Activated T-cell treated with anti-CD3 and anti-CD28 coated beads, Interleukin-2, amount 50 U/mL, for 72 hours (primary cell): ENCODE measurements at places on chromosomes 2 and 18. TPM values are rescaled to one million over a fixed set of nuclear protein-coding genes. Genes with fewer than 3 reads are reported as not detected.

DNA sequence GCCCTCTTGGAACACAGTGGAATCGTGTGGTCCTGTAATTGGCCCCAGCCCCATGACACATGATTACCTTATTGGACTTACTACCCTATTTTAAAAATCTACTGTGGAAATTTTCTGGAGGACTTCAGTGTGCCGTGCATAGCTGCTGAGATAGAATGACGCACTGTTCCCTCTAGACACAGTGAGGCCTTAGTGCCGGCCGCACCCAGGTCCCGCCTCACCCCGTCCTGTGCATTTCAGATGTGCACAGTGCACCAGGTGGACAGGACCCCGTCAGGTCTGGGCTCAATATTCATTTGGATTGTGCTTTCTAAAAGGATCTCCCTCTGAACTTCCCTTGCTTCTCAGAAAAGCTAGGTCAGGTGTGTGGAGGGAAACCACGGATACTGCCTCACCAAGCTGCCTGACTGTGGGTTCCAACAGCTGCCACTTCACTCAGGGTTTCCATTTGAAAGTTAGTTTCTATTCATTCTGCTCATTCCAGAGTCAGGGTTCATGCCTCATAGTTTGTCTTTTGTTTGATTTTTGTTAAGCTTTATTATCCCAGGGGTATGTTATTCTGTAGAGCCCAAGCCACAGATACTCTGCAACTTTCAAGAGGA is 155.8 kb downstream of the PTGR3 start:
- no peak for DNase-seq

DNA sequence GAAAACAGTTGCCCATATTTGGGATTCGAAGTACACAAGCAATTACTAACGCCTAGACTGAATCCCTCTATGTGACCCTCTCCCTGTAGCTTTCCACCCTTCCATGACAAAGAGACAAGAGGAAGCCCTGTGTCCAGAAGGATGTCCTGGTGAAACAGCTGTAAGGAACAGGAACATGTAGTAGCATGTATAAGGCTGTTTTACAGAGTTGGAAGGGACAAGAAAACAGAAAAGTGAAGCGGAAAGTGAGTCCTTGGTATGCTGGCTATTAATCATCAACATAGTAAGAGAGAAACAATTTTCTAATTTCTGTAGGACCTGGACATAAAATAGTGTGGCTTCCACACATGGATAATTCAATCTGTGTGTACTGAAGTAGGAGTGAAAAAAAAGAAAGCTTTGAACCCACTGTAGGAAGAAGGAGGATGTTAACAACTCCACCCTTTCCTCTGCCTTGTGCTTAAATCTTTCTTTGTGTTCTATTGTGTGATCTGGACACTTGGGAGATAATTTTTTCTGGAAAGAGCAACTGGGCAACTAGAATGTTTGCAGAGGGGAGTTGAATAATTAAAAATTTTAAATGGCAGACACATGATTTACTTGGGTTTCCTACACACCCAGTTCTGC is 162.3 kb upstream of the ZSWIM2 start:
- no peak for DNase-seq

GRCh38 chr2:188869550-188869949 is 104.6 kb upstream of the COL3A1 start:
- no peak for DNase-seq

DNA sequence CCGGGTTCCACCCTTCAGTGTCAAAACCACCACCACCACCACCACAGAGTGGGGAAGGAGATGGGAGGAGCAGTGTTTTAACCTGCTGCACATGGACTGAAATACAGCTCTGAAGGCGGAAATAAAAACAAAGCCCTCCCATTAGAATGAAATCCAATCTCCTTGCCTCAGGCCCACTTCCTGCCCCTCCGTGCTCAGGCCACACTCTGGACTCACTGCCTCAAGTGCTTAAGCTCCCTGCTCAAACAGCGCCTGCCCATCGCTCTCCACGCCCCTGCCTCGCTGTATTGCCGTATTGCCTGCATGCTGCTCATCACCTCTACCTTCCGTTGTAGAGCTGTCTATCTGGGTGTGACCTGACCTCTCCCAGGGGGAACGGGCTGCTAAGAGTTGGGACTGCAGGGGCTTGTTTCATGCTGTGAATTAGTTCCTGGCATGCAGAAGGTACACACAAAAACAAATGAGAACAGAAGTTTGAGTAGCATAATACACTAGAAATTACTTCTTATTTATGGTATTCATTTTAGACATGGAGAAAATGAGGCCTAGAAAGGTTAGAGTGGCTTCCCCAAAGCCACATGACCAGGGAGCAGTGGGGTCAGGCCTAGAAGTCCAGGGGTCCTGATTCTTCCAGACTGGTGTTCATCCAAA is 31.6 kb upstream of the NEB start:
- no peak for DNase-seq

DNA sequence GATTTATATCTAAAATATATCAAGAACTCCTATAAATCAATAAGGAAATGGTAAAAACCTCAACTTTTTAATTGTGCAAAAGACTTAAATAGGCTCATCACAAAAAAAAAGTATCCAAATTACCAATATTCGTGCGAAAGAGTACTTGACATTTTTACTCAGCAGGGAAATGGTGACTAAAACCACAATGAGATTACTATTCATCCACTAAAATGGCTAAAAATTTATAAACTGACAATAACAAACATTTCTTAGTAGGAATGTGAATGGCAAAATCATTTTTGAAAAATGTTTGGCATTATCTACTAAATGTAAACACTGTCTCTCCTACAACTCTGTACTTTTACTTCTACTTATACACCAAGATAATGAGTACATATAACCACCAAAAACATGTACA is 184.8 kb upstream of the RND3 start:
- DNase-seq, result no peak

- DNase-seq, result peak; percentile 10
These were observed 430 bp downstream of the BIN1 start for GRCh38 chr2:127106457-127106990.

DNA sequence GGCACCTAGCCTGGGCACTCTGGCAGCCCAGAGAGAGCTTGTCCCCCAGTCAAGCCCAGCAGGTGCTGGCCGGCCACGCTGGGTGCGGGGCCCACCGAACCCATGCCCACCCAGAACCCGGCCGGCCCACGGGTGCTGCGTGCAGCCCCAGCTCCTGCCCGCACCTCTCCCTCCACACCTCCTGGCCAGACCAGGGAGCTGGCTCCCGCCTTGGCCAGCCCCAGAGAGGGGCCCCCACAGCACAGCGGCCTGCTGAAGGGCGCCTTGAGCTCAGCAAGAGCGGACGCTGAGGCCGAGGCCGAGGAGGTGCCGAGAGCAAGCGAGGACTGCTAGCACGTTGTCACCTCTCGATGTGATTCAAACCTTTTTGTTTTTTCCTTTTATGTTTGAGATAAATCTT is 407.0 kb upstream of the KCNJ3 start:
- no peak for DNase-seq

DNA sequence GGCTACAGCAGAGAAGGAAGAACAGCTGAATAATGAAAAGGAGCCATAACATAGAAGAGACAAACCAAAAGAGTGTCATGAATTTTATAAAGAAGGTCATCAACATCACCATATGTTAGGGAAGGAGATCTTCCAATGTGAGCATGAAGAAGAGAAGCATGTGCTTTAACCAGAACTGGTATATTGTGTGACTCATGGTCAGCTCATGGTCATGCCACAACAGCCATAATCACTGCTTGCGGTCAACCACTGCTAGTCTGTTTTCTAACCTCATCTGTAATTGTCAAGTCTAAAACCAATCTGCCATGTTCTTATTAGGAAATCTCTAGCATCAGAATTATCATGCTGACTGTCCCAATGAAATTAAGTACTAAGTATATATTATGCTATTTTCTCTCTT is 204.1 kb upstream of the VRK2 start:
- DNase-seq, result no peak

DNA sequence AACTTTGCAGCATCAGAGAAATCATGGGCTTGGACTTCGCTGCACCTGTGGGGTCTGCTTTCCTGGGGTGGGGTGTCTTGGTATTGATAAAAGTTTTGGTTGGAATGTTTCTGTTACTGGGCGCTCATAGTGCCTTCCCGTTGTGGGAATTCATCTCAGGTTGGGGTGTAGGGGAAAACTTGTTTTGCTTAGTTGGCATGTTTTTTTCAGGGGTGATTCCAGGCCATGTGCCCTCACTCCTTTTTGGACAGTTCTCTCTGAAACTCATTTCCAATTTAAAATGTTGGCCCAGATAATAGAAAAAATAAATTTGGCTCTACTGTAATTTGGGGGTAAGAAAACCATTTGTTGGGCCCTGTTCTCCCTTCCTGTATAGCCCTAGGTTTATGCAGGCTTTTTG is 1.5 kb downstream of the LTBP1 start:
- no peak for DNase-seq

DNA sequence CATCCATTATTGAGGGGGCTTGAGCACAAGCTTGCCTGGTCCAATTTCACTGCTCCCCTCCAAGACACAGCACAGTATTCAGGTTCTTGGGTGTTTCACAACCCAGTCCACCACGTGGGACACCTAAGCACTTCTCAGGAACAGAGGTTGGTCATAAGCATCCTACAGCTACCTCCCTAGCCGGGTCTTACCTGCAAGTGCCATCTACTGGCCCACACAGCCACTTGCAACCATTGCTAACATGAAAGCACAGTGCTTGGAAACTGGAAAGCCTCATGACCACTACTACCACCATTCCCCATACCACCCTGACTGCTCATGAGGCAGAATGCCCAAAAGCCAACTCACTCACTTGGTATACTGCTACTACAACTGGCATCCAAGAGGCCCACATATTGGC is 105.7 kb upstream of the RPRM start:
- DNase-seq, result no peak

GRCh38 chr18:53886058-53886457 is 338.4 kb downstream of the MBD2 start:
- DNase-seq, result no peak

GRCh38 chr2:176679061-176679669 is 409.9 kb downstream of the MTX2 start:
- DNase-seq, result no peak

DNA sequence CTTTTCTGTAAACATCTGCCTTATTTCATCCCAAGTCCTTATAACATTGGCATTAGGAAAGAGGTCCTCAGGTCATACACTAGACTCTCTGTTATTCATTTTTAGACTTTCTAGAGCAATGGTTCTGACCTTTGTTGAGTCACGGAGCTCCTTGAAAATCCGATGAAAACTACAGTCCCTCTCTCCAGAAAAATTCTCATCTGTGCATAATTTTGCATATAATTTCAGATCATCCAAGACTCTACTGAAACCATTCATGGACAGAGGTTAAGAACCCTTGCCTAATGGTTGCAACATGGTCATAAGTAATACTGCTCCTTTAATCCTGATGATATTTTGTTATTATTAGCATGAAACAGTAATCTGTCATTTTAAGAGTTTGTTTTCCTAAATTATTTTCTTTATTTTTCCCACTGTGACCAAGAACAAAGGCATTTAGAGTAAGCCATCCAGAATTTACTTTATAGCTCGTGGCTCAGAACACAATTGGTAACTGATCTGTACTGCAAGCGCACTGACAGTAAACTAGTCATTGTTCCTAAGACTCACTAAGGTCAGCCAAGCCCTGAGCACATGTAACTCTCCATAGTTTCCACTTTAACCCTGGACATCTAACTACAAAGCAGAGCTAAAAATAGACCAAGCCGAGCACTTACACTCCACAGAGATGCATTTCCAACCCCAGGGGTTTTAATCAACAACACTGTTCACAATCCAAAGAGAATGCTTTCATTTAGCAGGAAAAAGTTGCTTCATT is 8.4 kb downstream of the MYOM1 start:
- DNase-seq, result no peak

The TUBA4A gene
- 82.0 TPM for total RNA-seq

The GCG gene
- not detected for total RNA-seq
